ENCODE measurements at places on chromosomes 5 and 9. TPM values are rescaled to one million over a fixed set of nuclear protein-coding genes. Genes with fewer than 3 reads are reported as not detected.

C9orf78 gene
- 39.2 TPM for total RNA-seq

MRPL36 gene
- 145 TPM for total RNA-seq

DNA sequence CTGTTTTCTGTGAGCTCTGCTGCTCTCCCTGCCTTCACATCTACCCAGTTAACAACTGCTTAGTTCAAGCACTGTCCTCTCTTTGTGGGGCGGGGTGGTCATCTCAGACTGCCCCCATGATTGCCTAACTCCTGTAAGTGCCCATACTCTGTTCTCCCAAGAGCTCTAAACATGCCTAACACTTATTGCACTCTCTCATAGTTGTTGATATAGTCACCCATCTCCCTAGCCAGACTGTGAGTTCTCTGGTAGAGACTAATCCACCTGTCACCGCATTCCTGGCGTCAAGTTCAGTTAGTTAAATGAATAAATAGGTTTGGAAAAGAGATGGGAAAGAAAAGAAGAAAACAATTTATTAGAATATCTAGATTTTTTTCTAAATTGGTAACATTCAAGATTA is 18.3 kb upstream of the MUSK start:
- no peak for DNase-seq

DNA sequence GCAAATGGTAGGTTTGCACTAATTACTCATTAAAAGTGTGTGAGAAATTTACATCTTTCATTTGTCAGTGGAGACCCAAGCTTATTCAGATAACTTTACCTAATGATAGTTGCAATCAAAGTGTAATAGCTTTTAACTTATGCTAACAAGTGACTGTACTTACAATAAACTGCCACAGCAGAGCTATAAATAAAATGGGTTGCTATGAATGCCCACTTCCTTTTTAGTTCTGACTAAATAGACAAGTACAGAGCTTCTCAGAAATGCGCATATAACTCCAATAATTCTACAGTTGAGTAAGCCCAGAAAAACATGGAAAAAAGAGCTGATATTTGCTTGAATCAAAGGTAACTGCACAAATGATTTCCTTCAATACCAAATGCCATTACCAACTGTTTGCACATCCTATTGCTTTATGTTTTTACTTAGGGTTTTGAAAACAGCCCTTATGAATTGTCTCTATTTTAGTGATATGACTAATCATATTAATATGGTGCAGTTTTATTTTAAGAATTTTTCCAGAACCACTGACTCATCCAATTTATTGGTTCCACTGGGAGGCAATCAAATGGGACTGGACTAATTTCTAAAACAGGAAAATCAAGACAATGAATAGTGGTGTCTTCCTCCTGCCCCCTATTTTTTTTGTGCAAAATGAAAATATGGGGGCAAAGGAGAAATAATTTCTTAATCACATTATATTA is 84.1 kb downstream of the PPP2R2B start:
- no peak for DNase-seq

Measured in PC-9 (cell line).